PC-9 (cell line): ENCODE measurements at places on chromosomes 5 and 9.

DNA sequence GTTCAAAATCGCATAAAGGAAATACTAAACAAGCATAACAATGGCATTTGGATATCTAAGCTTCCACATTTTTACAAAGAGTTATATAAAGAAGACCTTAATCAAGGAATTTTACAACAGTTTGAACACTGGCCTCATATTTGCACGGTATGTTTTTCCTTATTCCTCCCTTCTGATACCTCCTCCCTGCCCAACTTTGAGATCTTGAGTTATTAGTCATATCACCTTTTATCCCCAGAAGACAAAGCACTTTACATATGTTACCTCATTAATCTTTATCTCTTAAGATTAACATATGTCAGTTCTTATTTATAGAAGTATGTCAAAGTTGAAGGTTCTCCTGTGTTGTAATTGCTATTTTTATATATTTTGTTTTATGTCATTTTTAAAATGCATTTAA is 29.8 kb downstream of the TDRD7 start:
- H3K36me3 ChIP-seq, result peaks cover 4% of the 10 kb centered on the region; the same call in 1 of the 2 replicates
- DNase-seq, result no peak
- H3K4me3 ChIP-seq, result no peak overlapping the region
- H3K27me3 ChIP-seq, result no peaks in the 10 kb centered on the region
- H3K4me1 ChIP-seq, result peaks cover 13% of the 10 kb centered on the region

GRCh38 chr9:95085036-95085770 is 232.3 kb downstream of the FANCC start:
- peaks cover 28% of the 10 kb centered on the region for H3K36me3 ChIP-seq
- DNase-seq, result no peak
- peaks cover 12% of the 10 kb centered on the region for H3K4me1 ChIP-seq
- no peak overlapping the region for H3K27ac ChIP-seq

DNA sequence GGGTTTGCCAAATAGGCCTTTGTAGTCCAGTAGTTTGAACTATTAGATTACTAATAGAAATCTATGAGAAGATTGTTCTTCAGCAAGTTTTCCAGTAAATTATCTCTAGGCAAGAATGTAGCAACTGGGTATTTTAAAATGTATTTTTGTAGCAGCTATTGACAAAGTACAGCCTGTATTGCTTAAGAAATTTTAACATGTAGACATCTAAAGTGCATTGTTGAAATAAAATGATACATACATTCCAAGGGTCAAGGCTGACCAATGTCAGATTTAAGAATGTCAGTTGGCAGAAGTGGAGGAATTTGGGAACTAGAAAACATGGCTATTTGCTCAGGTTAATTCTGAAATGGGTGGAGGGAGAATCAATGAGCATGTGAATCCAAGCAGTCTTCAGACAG is 57.5 kb upstream of the ZSWIM6 start:
- peaks cover 9% of the 10 kb centered on the region; the same call in 1 of the 2 replicates for H3K4me1 ChIP-seq
- no peak overlapping the region for H3K27ac ChIP-seq
- no peaks in the 10 kb centered on the region for H3K36me3 ChIP-seq
- H3K27me3 ChIP-seq, result no peaks in the 10 kb centered on the region
- no peak for DNase-seq

- no peaks in the 10 kb centered on the region for H3K4me1 ChIP-seq
- no peak overlapping the region for H3K27ac ChIP-seq
- no peak for DNase-seq
- no peak overlapping the region for H3K4me3 ChIP-seq
- no peaks in the 10 kb centered on the region for H3K27me3 ChIP-seq
Observed at GRCh38 chr9:136531186-136531903, 14.5 kb downstream of the NOTCH1 start.

GRCh38 chr9:102514541-102514940 is 480.6 kb upstream of the CYLC2 start:
- H3K36me3 ChIP-seq, result no peaks in the 10 kb centered on the region
- H3K4me3 ChIP-seq, result no peak overlapping the region
- no peaks in the 10 kb centered on the region for H3K27me3 ChIP-seq

DNA sequence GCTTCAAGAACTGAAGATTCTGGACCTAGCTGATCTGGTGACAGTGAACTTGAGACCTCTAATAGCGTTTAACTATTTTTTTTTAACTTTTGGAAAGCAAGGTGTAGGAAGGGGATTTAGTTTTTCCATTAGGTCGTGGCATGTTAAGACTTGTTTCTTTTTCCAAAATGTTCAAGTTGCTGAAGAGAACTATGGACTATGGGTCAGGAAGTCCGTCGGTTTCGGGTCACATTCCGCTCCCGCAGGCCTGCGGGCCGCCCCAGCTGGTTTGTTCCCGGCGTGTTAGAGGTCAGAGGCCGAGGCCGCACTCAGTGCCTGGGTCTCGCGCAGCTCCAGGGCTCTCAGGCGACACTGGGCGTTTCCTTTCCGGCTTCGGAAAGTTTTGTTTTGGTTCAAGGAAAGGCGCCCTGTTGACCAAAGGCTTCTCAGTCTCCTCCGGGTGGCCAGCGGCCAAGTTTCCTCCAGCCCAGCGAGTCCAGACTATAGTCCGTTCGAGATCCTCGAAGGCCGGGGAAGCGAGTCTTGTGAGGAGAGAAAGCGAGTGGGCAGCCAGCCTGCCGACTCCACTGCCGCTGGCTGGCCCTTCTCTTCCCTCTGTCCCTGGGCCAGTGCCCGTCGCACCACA is 586 bp upstream of the FCHO2 start:
- no peaks in the 10 kb centered on the region for H3K27me3 ChIP-seq
- H3K27ac ChIP-seq, result peak overlapping the region; percentile 99
- peaks cover 61% of the 10 kb centered on the region for H3K4me1 ChIP-seq
- DNase-seq, result no peak
- H3K4me3 ChIP-seq, result peak overlapping the region; percentile 74
- no peaks in the 10 kb centered on the region for H3K36me3 ChIP-seq

DNA sequence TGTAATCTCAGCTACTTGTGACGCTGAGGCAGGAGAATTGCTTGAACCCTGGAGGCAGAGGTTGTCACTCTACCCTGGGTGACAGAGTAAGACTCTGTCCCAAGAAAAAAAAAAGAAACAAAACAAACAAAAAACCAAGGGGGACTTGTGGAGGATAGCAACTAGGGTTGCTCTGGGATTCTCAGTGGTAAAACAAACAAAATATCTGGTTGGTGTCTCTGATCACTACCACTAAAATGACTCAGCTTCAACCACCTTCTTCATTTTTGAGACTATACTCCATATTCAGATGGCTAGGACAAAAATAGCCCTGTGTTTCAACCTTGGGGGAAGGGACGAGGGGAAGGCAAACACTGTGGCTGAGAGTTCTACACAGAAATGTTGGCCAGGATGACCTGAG is 110.3 kb downstream of the ARRDC3 start:
- H3K4me3 ChIP-seq, result no peak overlapping the region
- no peak overlapping the region for H3K27ac ChIP-seq
- H3K27me3 ChIP-seq, result no peaks in the 10 kb centered on the region
- no peaks in the 10 kb centered on the region for H3K36me3 ChIP-seq
- DNase-seq, result no peak
- peaks cover 7% of the 10 kb centered on the region for H3K4me1 ChIP-seq

DNA sequence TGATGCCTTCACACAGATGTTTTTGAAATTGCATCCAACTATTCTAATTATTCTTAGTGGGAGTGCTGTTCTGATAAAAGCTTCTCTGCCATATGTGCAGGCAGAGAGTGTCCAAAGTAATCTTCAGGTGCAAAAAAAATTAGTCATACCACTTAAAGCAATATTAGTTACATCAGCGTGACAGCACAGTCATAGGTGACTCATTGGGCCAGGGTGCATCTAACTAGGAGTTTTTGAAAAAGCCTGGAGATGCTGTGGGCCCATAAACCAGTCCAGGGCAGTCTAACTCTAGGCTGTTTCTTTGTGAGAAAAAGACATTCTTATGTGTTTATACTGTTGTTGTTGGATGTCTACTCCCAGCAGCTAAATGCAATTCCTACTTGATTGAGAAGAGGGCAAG is 33.0 kb upstream of the C6 start:
- H3K27me3 ChIP-seq, result no peaks in the 10 kb centered on the region
- H3K27ac ChIP-seq, result peak overlapping the region; percentile 52
- H3K36me3 ChIP-seq, result no peaks in the 10 kb centered on the region
- H3K4me1 ChIP-seq, result peaks cover 18% of the 10 kb centered on the region
- no peak overlapping the region for H3K4me3 ChIP-seq

DNA sequence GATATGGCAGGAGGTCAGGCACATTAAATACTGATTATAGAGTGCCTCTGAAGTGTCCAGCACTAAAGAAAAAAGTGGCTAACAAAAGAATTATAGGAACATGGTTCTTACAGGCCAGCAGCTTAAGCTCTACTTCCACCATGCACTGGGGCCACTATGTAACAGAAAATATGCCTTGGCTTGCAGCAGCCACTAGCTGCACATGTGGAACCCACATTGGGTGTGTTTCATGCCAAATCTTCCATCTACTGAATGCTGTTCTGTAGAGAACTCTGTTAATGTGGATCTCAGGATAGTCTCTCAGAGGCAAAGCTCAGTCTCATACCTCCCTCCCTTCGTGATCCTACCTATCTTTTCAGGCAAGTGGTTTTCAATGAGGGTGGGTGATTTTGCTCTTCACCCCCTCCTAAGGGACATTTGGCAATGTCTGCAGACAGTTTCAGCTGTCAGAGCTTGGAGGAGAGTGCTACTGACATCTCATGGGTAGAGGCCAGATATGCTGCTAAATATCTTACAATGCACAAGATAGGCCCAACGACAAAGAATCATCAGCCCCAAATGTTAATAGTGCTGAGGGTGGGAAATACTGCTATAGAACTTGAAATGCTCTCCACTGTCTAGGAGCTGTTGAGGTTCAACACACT is 218.9 kb downstream of the TARS1 start:
- no peak for DNase-seq
- no peak overlapping the region for H3K27ac ChIP-seq
- no peaks in the 10 kb centered on the region for H3K27me3 ChIP-seq
- no peak overlapping the region for H3K4me3 ChIP-seq

GRCh38 chr9:1411826-1412225 is 361.7 kb downstream of the DMRT2 start:
- H3K4me3 ChIP-seq, result no peak overlapping the region
- H3K27ac ChIP-seq, result no peak overlapping the region
- H3K36me3 ChIP-seq, result no peaks in the 10 kb centered on the region
- DNase-seq, result no peak
- H3K4me1 ChIP-seq, result no peaks in the 10 kb centered on the region
- H3K27me3 ChIP-seq, result no peaks in the 10 kb centered on the region

DNA sequence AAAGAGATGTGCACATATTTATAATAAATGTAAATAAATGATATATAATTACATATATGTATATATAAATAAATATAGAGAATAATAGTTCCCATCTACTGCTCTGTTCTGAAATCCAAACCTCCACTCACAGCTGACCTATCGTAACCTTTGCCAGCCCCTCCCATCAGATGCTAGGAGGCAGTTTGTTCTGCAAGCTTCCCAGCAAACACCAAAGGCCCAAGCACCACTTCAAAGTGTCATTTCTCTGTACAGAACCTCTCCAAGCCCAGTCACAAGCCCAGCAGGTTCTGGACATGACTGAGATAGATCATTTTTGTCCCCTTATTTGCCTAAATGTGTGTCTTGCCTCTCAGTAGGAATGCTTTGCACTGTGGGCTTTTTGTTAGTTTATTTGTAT is 62.4 kb downstream of the MFAP3 start:
- no peak for DNase-seq
- no peak overlapping the region for H3K27ac ChIP-seq
- H3K27me3 ChIP-seq, result no peaks in the 10 kb centered on the region
- no peaks in the 10 kb centered on the region for H3K4me1 ChIP-seq

DNA sequence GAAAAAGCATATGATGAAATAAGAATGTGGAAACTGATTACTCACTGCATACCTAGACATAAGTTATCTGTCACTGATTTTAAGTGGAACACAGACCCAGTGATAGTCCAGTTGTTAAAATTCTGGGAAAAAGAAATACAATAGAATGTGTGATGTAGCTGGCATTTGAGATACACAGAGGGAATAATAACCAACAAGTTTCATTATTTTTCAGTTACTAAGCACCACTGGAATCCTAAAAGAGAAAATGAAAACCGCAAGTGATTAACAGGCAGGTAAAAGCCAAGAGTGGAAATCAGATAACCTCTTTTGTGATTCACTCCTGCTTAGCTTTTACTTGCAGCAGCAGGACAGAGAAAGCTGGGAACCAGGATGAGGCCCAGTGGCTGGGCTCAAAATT is 994.0 kb upstream of the SEMA6A start:
- DNase-seq, result no peak
- H3K27me3 ChIP-seq, result no peaks in the 10 kb centered on the region
- H3K36me3 ChIP-seq, result no peaks in the 10 kb centered on the region

DNA sequence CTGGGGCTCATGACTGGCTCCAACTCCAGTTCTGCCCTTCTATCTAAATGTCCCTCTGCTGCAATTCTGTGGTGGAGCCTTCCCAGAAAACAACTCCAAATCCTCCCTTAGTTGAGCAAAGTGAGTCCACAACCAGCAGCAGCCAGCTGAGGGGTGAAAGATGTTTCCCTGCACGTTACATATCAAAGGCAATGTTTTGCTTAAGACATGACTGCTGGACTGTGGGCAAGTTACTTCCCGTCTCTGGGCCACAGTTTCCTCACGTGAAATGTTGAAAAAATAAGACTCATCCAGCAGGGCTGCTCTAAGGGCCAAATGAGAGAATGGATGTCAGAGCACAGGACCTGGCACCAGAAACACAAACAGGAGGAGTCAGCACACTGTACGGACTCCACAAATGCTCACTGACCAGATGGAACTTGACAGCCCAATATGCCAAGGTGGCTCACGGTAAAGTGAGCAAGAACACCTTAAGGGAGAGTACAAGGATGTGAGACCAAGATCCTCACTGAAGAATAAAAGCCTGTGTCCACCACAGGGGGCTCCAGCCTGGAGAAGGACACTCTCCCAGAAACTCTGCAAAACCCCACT is 138.4 kb upstream of the ABCA1 start:
- H3K36me3 ChIP-seq, result no peaks in the 10 kb centered on the region
- no peaks in the 10 kb centered on the region for H3K27me3 ChIP-seq
- H3K4me3 ChIP-seq, result no peak overlapping the region
- H3K4me1 ChIP-seq, result peaks cover 55% of the 10 kb centered on the region
- no peak overlapping the region for H3K27ac ChIP-seq

DNA sequence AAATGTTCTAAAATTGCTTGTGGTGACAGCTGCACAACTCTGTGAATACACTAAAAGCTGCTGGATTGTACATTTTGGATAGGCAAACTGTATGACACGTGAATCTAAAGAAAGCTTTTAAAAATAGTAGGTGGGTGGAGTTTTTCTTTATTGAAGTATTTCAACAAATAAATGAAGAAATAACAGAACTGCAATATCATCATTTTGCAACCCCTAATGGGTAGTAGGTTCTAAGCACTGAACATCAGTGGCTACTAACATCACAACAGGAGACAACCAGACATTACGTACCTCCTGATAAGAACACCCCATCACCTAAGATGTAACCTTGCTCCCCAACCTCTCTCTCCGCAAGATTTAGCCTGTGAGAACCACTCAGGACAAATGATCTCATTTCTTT is 38.6 kb downstream of the EPB41L4B start:
- no peak for DNase-seq
- H3K4me1 ChIP-seq, result peaks cover 11% of the 10 kb centered on the region
- H3K4me3 ChIP-seq, result no peak overlapping the region
- H3K27me3 ChIP-seq, result no peaks in the 10 kb centered on the region
- no peak overlapping the region for H3K27ac ChIP-seq
